ENCODE measurements at places on chromosomes 2 and 18.

DNA sequence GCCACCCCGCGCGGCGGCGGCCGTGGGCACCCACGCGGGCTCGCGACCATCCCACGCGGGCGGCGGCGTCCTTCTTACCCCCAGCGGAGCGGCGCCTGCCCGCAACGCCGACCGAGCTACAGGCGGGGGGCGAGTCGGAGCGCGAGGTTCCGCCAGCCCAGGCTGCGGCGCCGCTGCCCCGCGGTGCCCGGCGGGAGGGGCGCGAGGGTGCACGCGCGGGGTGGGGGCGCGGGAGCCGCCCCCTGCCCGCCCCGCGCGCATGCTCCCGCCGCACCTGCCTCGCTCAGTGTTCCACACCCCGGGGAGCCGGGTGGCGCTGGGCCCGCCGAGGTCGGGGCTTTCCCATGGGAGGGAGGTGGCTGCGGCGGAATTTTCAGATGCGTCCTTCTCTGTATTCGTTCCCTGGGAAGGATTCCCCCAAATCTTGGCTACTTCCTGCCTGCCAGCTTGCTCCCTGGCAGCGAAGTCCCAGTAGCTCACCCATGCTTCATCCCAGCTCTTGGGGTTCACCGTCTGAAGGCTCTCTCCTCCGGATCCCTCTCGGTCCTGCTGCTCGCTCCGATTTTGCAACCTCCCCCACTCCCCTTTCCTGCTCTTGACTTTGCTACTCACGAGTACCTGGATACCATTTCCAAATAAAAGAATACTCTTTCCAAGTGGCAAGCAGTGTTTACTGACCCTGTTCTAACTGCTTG lies at the start of gene L3MBTL4:
Gene L3MBTL4 (minus strand): TSS at position 189 of the 695 bp plus-strand sequence. CDS start 103,286 bp downstream, outside the sequence.
- DNase-seq: peak; percentile 7

DNA sequence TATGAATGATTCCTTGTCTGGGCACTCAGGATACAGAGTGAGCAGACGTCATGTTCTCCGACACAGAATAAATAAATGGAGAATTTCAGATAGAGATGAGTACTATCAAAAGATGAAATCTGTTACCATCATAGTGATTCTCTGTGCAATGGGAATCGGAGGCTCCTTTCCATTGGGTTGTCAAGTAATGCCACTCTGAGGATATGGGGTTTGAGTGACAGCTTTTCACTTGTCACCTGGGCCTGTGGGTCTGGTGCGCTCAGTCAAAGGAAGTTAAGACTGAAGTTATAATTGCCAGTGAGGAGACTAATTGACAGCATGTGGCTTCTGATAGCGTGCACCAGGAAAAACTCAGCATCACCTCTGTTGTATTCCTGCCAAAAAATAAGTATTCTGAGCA lies 387.2 kb downstream of the SOX11 start:
- no peak for DNase-seq

DNA sequence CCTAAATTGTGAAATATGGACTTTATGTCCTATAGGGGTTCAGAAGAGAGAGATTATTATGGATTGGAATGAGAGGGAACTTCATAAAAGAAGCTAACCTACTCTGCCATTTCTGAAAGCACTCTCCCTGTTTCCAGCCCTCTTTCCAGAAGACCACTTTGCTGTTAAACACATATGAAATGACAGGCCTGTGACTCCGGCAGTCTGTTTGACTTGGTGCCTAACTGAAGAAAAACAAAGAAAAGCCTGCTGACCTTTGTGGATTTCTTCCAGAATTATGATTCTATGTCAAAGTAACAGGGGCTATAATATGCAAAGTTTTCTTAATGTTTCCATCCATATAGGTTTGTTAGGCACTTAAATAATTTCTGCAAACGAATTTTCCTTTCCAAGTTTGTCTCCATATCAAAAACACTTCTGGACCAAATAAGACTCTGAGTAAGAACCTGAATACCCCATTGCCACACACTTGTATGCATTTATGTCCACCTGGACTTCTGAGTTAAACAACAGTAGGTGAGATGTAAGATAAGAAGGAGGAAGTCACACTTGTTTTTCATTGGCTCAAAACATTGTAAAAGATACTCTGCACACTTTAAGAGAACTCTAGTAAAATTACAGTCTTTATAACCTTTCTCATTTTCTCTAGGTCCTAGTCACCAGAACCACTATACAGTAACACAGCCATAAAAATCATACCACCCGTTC lies 111.7 kb downstream of the PIEZO2 start:
- no peak for DNase-seq

DNA sequence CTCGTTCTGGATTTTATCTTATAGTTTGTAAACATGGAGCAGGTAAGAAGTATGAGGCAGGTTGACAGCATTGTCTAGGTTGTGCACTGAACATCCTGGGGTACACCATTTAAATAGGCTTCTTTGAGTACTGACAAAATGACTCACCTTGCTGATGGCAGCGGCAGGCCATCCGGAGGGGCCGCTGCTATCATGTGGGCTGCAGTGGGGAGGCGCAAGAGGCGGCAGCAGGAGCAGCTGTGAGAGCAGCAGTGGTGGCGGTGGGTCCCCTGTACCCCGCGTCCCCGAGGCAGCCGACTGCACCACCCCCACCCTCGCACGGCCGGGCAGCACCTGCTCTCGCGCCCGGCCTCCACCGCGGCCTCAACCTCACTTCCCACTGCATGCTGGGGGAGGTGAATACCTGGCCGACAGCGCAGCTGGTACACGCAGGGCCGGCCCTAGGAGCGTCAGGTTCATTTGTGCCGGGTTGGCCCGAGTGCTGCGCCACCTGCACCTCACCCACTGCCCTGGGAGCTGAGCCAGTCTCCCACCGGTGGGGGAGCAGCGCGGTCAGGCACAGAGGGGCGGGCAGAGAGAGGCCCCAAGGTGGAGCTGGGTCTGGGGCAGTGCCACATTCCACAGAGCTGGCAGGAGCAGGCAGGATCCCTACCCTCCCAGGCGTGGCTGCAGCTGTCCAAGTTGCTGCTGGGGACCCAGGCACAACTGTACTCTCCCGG lies 154.5 kb upstream of the RBMS1 start:
- no peak for DNase-seq

DNA sequence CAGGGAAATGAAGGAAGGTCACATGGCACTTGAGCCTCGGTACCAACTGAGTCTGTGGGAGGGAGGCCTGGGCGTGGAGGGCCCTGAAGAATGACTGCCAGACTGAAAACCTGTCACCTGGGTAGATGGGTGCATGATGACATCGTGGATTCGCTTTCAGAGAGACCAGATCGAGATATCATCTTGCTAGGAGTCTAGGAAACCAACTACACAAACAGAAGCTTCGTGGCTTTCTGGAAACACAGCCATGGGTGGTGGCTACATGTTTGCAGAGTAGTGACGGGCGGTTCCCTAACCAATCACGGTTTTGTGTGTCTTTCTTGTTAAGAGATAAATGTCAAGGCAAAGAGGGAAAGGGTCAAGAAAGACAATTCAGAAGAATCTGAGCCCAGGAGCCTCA lies 155.0 kb downstream of the EIPR1 start:
- peak; percentile 77 for DNase-seq

- no peak for DNase-seq
Measured at GRCh38 chr2:128558895-128559532, 240.3 kb upstream of the HS6ST1 start.

Measured in activated CD4-positive, alpha-beta T cell treated with anti-CD3 and anti-CD28 coated beads for 48 hours (primary cell).